ENCODE measurements at places on chromosomes 16 and 17.
A peak's percentile ranks its signal among the peaks of the same experiment; 100 is the strongest.

DNA sequence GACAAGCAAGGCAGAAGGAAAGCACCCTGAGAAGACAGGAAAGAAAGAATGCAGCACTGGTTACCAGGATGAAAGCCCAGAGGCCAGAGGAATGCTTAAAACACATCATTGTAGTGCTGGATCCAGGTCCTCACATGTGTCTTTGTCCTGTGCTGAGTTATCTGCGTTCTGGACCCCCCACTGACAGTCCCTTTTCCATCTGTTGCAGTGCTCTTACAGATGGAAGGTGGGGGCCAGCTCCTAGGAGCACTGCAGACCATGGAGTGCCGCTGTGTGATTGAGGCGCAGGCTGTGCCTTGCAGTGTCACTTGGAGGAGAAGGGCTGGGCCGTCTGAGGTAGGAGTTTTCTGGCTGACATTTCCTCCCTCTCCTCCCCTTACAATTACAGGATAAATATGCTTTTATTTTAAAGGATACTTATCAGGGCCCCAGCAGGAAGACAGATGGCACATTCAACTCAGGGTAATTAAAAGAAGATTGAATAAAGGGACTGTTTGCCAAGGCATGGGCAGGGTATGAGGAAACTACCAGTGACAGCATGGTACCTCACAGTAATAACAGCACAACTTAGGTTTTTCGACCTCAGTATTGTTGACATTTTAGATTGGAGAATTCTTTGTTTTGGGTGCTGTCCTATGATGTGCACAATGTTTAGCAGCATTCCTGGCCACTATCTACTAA, 3.0 kb downstream of the EME1 start:
- peak; percentile 58 for DNase-seq

GRCh38 chr17:71709271-71709890, 411.4 kb upstream of the SOX9 start:
- no peak for DNase-seq

GRCh38 chr17:9451934-9452333, 123.7 kb downstream of the STX8 start:
- DNase-seq: no peak

DNA sequence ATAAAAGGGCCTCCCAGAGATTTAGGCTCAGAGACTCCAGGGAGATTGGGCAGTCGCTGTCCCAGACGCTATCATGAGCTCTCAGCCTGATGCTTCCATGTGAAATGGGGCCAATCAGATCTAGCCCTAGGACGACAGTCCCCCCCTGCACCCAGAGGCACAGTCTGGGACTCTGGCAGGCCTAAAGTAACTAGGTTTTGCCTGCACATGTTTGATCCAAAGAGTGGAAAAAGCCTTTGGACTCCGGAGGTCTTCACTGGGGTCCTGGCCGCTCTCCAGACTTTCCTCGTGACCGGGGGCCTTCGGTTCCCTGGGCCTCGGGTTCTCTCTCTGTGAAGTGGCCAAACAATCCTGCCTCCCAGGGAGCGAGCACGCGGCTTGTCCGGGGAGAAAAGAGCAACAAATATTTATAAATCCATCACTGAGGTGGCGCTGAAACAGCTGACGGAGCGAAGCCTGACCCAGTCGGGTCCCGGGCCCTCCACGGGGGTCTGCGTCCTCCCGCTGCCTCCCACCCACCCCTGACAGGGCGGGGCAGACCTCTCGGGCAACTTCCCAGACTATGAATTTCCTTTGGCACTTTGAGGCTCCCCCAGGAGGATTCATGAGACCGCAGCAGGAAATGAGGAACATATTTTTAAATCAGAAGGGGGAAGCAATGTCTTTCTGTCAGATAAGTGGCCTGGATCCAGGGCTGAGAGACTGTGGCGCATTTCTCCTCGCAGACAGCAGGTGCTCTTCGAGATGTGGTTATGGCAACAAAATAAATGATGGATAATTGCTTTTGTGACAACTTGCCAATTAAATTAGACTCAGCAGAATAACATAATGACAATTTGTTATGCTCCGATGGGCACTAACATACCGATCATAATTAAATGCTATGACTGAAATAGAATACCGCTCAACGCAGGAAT, 38.9 kb downstream of the MRPS23 start:
- no peak for DNase-seq

Measured in mesendoderm (in vitro differentiated cells).